ENCODE measurements at places on chromosomes 2 and 18.

DNA sequence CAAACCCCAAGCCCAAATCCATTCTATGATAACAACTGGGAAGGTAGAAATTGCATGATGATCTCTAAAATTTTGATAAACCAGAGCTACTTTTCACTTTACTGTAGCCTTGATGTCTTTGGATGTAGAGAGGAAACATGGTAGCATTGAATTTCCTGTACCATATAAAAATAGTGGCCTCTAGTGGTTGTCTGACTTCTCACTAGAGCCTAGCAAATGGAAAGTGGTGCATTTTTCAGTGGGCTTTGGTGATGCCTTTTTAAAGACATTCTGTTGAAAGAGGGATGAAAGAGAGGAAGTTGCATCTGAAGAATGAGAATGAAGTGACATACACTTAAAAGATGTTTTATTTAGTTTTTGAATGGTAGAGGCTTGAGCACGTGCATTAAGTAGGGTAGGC lies 662.2 kb downstream of the XIRP2 start:
- DNase-seq = no peak

DNA sequence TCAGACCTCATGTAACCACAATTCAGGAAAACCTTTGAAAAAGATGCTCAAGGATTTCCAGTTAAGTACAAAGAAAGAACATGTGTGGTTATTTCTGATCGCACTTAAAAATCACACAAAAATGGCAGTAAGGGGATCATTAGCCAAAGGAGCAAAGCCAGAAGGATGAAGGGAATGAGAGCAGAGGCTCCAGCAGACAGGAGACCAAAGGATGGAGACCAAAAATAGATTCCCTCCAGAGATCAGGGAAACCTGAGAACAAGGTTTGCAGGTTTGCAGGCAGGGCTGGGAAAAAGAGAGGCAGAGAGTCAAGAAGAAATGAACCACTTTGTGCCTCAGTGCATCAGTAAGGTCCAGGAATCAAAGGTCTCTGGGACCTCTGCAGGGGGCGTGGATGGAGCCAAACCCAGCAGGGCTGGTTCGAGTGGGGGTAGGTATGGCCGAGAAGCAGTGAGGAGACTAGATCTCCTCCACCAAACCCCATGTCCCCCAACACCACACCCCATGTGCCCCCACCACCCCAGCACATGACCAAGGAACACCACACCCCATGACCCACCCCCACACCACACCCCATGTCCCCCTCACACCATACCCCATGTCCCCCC lies 98.5 kb upstream of the GPC1 start:
- no peak for DNase-seq

GRCh38 chr2:134703426-134703825 lies 15.4 kb downstream of the TMEM163 start:
- DNase-seq = no peak

GRCh38 chr2:237090906-237091305 lies 5.2 kb downstream of the COPS8 start:
- no peak for DNase-seq

GRCh38 chr2:206232287-206233035 lies 42.0 kb upstream of the ZDBF2 start:
- no peak for DNase-seq

- DNase-seq = no peak
Observed at GRCh38 chr2:60980071-60980815, 37.3 kb upstream of the PEX13 start.

DNA sequence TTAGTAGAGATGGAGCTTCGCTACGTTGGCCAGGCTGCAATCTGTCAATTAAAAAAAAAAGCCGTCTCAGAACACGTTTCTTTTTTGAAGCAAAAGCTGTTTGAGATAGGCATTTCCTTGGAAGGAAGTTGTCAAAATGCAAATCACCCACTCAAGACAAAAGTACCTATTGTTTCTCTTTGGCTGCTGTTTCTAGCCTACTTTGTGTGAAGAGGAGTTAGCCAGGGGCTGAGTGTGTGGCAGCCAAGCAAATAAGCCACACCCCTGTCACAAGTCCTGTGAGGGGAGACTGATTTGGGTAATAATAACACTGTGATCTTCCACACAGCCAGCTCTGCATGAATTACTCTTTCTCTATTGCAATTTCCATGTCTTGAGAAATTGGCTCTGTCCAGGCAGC lies 47.4 kb upstream of the CDCA7 start:
- no peak for DNase-seq

DNA sequence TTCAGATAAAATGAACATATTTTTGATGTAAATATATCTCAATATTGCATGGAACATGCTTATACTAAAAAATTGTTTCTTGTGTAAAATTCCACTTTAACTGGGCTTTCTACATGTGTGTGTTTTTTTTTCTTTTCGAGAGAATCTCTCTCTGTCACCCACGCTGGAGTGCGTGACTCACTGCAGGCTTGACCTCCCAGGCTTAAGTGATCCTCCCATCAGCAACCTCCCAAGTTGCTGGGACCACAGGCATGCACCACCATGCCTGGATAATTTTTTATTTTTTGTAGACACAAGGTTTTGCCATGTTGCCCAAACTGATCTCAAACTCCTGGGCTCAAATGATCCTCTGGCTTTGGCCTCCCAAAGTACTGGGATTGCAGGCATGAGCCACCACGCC lies 254.6 kb downstream of the LOXHD1 start:
- DNase-seq = no peak

- no peak for DNase-seq
Observed at GRCh38 chr2:164896634-164897355, 55.2 kb upstream of the COBLL1 start.

DNA sequence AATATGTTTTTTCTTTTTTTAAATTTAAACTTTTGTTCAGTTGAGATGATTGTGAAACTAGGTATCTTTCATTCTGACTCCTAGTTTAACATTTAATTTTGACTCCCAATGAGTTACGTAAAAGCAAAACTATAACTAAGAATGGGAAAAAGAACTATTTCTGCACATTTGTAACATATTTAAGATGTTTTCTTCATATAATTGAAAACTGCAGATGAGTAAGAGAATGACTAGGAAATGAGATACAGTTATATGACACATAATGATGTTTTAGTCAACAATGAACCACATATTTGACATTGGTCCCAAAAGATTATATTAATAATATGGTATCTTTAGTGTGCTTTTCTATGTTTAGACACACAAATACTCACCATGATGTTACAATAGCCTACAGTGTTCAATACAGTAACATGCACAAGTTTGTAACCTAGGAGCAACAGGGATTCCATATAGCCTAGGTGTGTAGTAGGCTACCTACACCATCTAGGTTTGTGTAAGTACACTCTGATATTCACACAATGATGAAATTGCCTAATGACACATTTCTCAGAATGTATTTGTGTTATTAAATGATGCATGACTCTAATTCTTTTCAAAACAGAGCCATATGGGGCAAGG lies 12.6 kb downstream of the ERMN start:
- no peak for DNase-seq

- no peak for DNase-seq
Observed at GRCh38 chr2:86238354-86238753, 39.1 kb downstream of the MRPL35 start.

- no peak for DNase-seq
Observed at GRCh38 chr2:28281739-28282138, 110.9 kb upstream of the FOSL2 start.

DNA sequence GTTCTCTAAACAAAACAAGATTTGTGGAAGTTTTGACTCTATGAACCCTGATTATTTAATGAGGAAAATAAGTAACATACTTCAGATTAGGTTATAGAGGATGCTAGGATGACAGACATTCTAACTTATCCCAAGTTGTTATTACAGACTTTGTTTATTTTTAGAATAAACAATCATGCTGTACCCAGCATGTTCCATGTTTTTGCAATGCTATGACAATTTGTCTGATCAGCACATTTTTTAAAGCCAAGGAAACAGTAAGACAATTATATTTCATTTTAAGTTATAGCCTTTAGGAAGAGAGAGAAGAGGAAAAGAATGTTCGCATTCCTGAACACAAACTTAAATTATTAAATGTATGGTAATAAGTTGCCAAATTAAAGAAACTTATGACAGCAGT lies 119.8 kb downstream of the KYNU start:
- DNase-seq = no peak

GRCh38 chr2:145682546-145683157 lies 1162.7 kb upstream of the ZEB2 start:
- DNase-seq = no peak

DNA sequence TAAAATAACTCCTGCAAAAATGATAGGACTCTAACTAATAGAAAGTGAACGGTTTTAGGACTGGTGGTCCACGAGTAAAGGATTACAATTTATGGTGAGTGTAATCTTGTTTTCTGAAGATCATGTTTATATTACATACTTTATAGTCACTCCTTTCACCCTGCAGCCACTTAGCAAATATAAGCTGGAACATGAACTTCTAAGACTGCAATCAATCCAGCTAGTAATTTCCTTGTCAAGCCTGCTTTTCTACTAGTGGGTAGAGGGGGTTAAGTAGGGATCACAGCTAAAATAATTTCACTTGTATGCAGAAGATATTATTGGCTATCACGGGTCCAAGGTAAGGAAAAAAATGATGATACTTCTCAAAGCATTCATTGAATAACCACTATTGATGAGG lies 125.5 kb upstream of the NETO1 start:
- DNase-seq = no peak

DNA sequence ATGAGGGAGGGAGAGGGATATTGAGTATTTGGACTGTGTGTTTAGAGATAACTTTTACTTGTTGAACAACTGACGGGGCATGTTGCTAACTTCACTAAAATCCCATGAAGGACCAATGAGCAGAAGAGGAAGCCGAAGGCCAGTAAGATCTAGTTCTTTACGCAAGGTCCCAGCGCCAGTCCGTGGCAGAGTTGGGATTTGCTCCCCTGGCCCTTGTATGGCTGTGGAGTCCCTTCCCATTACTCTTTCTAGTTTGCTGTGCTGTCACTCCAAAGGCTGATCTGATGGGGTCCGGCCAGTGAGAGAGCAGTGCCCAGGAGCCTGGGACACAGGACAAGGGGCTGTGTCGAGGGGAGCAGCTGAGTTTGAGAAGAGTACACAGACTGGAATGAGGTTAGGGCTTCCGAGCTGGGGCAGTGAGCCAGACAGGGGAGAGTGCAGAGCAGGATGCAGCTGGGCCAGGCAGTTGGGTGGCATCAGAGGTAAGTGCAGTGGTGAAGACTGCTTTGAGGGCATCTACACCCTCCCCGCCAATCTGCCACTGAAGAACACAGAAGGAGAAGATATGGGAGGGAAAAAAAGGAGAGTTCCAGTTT lies 692.9 kb upstream of the HS6ST1 start:
- no peak for DNase-seq

DNA sequence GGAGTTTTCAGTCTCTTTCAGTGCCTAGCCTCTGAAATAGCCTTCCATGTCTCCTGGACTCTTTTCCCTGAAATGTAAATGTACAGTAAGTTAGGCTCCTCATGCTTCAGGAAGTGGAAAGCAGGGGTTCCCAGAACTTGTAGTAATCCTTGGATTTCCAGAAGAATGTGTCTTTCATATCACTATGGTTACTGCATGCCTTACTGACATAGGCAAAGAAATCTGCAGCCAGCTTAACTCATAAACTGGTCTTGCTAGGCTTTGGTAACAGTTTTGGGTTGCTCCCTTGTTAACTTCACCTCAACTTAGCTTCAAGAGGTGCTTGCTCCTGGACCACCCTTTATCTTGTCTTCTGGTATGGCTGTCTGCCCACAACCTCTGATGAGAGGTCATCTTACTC lies 686.8 kb upstream of the DDX18 start:
- no peak for DNase-seq

DNA sequence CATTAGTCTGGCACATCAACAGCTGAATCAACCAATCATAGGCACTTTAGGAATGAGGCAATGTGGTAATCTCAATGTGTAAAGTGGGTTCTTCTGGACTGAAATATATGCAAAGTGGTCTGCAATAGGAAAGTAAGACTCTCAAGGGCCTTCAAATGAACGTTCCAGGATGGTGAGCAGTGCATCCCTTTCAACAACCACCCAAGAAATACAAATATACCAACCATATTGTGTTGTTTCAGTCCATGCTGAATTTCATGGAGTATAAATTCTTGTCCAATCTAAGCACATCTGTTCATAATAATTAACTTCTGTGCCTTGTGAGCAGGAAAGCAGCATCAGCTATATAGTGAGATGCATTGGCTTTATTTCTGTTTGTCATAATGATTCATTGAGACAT lies 556.2 kb downstream of the THSD7B start:
- no peak for DNase-seq

GRCh38 chr18:5543036-5543680 lies 639 bp downstream of the EPB41L3 start:
- DNase-seq = no peak

DNA sequence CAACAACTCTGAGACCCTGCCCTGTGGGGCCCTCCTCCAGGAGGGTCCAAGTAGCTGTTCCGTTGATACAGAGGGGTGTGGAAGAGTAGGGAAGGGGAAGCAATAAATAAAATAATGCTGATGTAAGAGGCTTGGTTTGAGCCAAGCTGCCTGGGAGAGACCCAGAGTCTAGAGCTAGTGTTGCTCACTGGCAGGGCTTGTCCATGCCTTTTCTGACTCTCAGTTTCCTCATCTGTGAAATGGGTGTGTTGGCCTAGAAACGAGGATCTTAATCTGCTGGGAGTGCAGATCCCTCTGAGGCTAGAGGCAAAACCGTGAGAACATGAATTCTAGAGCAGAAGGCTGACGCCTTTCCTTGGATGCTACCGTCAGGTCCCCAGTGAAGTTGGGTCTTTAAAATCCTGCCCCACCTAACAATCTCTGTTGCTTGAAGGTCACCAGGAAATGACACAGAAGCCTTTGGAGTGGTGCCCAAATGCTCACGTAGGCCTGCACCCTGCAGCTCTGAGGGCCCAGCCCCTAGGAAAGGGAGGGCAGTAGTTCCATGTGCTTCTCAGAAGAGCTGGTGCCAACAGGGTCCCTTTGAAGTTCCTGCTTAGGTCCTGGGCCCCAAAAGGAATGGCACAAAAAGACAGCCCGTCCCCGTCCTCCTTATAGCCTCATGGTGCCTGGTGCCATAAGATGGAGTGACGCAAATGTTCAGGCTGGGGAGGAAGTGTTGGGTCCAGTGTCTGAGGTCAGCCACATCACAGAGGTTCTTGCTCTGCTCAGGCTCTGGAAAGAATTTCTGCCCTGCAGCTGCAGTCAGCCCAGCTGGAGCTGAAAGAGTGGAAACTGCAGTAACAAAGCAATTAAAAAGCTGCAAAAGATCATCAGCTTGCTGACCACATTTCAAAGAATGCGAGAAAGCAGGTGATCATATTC lies 73.2 kb upstream of the SMAD2 start:
- no peak for DNase-seq
